ENCODE measurements at places on chromosomes 6 and 20.
A peak's percentile ranks its signal among the peaks of the same experiment; 100 is the strongest.

DNA sequence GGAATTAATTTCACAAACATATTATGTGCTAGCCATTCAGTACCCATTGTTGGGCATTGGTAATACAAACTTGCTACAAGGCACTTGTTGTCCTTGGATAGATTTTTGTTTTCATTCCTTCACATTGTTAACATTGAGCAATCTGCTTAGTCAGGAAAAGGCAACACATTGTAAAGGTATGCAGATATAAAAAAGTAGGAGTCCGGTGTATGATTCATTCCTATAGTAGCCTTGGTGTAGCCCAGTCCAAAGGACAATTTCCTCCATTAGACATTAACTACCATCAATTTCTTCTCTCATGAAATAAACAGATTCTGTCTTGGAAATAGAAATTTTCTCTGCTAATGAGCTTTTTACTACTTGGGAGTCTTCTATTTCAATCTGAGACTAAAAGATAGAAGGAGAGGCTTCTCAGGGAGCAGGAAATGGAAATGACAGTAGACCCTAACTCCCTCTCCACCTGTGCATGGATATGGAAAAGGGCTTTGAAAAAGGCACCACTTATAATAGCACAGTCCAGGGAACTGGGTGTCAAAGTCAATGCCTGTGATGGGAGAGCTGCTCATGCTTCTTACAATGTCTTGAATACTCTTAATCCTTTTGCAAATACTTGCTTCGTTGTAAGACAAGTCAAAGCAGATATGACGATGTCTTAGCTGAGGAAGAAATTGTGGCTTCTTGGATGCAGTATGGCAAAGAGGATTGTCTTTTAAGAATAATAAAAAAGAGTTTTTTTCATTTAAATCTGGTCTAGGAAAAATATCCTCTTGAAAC lies 369.4 kb upstream of the CITED2 start:
- no peak for DNase-seq

DNA sequence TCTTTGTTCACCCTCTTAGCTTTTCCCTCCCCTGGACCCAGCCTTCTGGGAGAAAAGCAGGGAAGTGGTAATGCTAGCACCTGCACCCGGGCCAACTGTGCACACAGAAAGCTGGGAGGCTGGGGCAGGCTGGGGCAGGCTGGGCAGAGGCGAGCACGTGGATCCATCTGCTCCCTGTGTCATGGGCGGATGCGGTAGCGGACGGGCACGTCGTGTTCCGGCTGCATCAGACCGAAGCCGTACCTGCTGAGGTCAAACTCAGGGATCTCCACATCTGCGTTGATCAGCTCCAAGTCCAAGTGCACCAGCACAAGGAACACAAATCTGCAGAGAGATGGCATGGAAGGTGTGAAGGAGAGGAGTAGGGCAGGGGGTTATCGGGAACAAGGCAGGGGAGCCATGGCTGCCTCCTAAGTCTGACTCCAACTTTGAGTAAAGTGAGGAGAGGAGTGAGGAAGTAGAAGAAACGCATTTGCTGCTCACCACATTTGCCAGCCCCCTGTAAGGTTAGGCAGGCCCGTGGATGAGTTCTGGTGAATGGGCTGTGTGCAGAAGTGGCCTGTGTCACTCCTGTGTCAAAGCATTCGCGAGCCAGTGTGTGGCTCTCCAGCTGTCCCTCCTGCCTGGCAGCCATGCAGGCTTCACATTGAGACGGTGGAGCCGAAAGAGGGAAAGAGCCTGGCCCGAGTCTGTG lies 25.4 kb upstream of the KCNB1 start:
- DNase-seq, result peak; percentile 76

- DNase-seq, result peak; percentile 63
Measured at GRCh38 chr6:111871725-111872400, 1.4 kb downstream of the FYN start.

GRCh38 chr20:15976047-15976736 lies 597.1 kb downstream of the KIF16B start:
- no peak for DNase-seq

DNA sequence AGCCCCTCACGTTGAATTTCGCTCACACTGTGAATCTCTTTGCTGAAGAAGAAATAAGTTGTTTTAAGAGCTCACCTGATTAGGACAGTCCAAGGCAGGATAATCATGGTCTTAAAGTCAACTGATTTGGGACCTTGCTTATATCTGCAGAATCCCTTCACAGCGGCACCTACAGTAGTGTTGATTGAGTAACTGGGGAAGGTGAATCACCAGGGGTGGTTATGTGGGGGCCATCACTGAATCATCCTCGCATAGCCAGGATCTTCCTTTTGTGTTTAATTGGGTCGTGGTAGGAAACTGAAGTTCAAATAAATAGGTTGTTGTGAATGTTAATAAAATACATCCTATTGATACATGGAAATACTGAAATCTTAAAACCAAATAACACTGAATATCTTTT lies 20.2 kb upstream of the MICA start:
- no peak for DNase-seq

GRCh38 chr6:140388192-140388802 lies 1013.8 kb upstream of the CITED2 start:
- no peak for DNase-seq

DNA sequence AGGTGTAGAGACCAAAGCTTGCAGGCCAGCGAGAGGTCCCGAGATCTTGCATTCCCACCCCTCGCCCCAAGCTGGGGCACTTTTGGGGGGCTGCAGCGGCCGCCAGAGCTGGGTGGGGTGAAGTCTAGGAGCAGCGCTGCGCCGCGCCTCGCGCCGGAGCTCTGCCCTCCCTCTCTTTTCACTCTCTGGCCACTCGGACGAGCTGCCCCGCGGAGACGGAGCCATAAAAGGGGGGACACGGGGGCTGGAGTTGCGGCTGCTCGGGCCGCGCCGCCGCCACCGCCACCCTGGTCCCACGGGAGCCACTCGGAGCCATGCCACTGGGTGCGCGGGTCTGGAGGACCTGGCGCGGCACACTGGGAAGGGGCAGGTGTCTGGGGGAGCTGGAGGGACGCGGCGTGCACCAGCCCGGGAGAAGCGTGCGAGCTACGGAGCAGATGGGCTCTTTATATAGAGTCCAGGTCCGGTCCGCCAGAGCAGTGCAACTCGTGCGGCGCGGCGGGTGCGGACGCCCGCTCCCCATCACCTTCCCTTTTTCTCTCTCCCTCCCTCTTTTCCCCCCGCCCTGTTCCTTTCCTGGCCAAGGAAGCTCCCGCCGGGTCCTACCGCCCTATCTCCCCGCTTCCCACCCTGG lies 687 bp upstream of the HTR1B start:
- DNase-seq, result no peak

DNA sequence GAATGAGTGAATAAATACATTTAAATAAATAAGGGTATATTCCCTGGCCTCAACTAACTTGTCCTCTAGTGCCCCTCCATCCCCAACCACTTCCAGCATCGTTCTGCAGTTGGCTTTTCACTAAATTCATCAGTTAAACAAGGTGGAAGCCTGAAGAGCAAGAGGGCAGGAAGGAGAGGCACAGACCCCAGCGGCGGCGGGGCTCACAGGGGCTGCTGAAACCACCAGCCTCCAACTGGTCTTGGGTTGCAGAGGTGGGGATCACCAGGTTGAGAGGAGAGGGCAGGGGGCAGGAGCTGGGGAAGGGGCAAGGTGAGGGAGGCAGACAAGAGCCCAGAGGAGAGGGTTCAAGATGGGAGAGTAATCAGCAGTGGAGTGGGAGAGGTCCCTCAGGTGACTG lies 27.1 kb downstream of the KCNK5 start:
- no peak for DNase-seq

DNA sequence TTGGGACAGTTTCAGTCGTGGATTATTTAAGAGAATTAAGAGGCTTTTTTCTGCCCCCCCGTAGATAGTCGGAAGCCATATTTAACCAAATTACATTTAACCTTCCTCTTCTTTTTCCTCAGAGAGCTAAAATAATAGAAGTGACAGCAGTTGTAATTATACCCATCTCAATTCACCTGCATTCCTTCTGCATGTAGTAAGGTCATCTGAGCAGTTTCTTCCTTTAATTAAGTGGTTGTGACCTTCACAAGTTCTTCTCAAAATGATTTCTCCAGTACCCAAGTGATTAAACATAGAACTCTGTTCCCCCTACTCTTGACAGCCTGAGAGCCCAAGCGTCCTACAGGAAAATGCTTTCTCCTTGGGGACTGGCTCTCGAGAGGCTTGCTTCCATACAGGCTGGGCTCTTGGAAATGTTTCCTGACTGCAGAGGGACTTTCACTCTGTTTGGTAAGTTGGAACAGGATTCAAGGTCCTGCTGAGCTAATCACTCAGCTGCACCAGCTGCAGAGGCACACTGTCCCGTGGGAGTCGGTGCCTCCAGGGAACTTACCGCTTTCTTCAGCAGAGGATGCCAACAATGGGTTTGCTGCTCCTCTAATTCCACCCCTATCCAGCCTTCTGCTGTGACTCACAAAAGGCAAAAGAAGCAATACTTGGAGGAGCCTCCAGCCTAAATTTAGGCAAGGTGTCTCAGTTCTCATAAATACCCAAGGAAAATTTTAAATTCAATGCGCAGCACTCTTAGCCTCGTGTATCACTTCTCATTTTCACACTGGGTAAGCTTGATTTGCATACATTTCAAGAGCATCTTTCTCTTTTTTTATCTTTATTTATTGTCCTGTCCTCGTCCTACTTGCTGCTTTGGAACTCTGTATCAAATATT lies 414.9 kb downstream of the KIF16B start:
- no peak for DNase-seq

DNA sequence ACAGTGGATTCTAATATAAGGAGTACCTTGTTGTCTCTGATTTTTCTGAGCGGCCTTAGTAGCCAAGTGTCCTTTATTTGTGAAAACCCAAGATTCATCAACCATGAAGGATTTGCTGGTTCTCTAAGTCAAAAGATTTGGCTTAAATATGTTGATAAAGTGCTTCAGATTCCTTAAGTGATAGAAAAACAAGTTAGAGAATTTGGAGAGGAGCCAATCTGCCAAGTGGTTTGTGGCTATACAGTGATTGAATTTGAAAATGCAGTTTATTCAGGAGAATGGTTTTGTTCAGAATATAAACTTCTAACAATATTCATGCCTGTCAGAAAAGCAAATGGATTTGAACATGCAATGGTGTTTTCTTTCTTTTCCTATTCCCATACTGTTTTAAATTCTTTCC lies 54.8 kb downstream of the CAP2 start:
- DNase-seq, result no peak

DNA sequence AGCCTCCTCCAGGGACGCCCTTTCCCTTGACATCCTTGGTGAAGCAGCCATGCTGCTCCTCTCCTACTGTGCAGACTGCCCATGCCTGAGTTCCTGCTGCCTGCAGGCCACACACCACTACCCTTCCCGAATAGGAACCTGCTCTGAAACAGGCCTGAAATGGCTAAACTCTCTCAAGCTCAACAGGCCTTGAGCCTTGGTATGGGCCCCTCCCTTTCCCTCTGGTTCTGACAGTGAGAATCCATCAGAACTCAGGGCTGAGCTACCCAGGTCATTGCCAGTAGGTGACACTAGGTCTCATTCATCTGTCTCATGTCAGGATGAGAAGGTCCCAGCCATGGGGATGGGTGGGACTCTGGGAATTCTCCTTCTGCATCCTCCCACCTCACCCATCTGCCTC lies 25.7 kb downstream of the RAET1L start:
- DNase-seq, result no peak

- no peak for DNase-seq
Measured at GRCh38 chr6:90068264-90068663, 174.0 kb downstream of the GJA10 start.
